ENCODE measurements at places on chromosomes 4 and X. TPM values are rescaled to one million over a fixed set of nuclear protein-coding genes. Genes with fewer than 3 reads are reported as not detected.
A peak's percentile ranks its signal among the peaks of the same experiment; 100 is the strongest.

BGN gene
- not detected for total RNA-seq

GRCh38 chr4:70739496-70740337 lies 18.0 kb downstream of the RUFY3 start:
- H3K4me1 ChIP-seq = peaks cover 27% of the 10 kb centered on the region
- H3K27ac ChIP-seq = no peak overlapping the region
- DNase-seq = no peak
- H3K4me3 ChIP-seq = no peak overlapping the region

FOXO4 gene
- total RNA-seq = 10.1 TPM

- no peak for DNase-seq
- H3K4me3 ChIP-seq = no peak overlapping the region
- H3K27me3 ChIP-seq = no peaks in the 10 kb centered on the region
- peaks cover 31% of the 10 kb centered on the region for H3K4me1 ChIP-seq
These were observed 173.7 kb downstream of the PTTG2 start for GRCh38 chr4:38133711-38134480.

GRCh38 chrX:131828482-131828881 lies 194.6 kb upstream of the STK26 start:
- DNase-seq = no peak
- no peak overlapping the region for H3K4me3 ChIP-seq
- H3K27ac ChIP-seq = no peak overlapping the region
- no peaks in the 10 kb centered on the region for H3K27me3 ChIP-seq
- peaks cover 35% of the 10 kb centered on the region for H3K4me1 ChIP-seq
- no peaks in the 10 kb centered on the region for H3K36me3 ChIP-seq

NAA10 gene
- 109 TPM for total RNA-seq

GRCh38 chr4:158777423-158778155 lies 8.8 kb downstream of the FNIP2 start:
- H3K4me3 ChIP-seq = no peak overlapping the region
- H3K27me3 ChIP-seq = peaks cover 47% of the 10 kb centered on the region
- no peak overlapping the region for H3K27ac ChIP-seq
- H3K4me1 ChIP-seq = peaks cover 7% of the 10 kb centered on the region
- DNase-seq = no peak

GRCh38 chr4:185803022-185803421 lies 9.0 kb downstream of the SORBS2 start:
- peaks cover 2% of the 10 kb centered on the region for H3K27me3 ChIP-seq
- no peak overlapping the region for H3K4me3 ChIP-seq
- no peak for DNase-seq
- no peaks in the 10 kb centered on the region for H3K4me1 ChIP-seq
- no peak overlapping the region for H3K27ac ChIP-seq

GRCh38 chrX:53082773-53083616 lies 828 bp downstream of the TSPYL2 start:
- peaks cover 33% of the 10 kb centered on the region for H3K4me1 ChIP-seq
- peak overlapping the region; percentile 91 for H3K4me3 ChIP-seq
- DNase-seq = no peak
- H3K36me3 ChIP-seq = peaks cover 33% of the 10 kb centered on the region
- H3K27ac ChIP-seq = peak overlapping the region; percentile 98

GRCh38 chr4:160814726-160815125 lies 1349.1 kb downstream of the FSTL5 start:
- H3K27ac ChIP-seq = no peak overlapping the region
- no peak overlapping the region for H3K4me3 ChIP-seq
- H3K27me3 ChIP-seq = no peaks in the 10 kb centered on the region
- no peak for DNase-seq
- no peaks in the 10 kb centered on the region for H3K4me1 ChIP-seq
- H3K36me3 ChIP-seq = no peaks in the 10 kb centered on the region

UCP1 gene
- not detected for total RNA-seq

DNA sequence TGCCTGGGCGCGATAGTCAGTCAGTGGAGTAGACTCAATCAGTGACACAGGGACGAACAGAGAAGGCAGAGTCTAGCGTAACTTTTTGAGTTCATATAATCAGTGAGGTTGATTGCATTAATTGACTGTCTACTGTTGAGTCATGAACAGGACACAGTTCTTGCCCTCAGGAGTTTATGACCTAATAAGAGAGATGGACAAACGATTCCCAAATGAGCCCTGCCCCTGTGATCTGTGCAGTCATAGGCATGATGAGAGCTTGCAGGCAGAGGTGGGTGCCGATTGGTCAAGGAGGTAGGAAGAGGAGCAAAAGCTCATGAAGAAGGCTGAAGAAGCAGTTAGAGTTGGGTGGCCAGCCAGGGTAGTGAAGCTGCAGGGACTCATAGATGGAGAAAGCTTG lies 57.1 kb downstream of the ADD1 start:
- no peaks in the 10 kb centered on the region for H3K4me1 ChIP-seq
- DNase-seq = no peak
- peak overlapping the region; percentile 5 for H3K27ac ChIP-seq
- H3K27me3 ChIP-seq = no peaks in the 10 kb centered on the region
- H3K4me3 ChIP-seq = no peak overlapping the region
- H3K36me3 ChIP-seq = peaks cover 88% of the 10 kb centered on the region

GRCh38 chrX:24055043-24055356 lies 244 bp downstream of the EIF2S3 start:
- peak overlapping the region; percentile 99 for H3K27ac ChIP-seq
- DNase-seq = no peak
- no peak overlapping the region for H3K4me3 ChIP-seq
- no peaks in the 10 kb centered on the region for H3K27me3 ChIP-seq
- peaks cover 17% of the 10 kb centered on the region for H3K36me3 ChIP-seq

DNA sequence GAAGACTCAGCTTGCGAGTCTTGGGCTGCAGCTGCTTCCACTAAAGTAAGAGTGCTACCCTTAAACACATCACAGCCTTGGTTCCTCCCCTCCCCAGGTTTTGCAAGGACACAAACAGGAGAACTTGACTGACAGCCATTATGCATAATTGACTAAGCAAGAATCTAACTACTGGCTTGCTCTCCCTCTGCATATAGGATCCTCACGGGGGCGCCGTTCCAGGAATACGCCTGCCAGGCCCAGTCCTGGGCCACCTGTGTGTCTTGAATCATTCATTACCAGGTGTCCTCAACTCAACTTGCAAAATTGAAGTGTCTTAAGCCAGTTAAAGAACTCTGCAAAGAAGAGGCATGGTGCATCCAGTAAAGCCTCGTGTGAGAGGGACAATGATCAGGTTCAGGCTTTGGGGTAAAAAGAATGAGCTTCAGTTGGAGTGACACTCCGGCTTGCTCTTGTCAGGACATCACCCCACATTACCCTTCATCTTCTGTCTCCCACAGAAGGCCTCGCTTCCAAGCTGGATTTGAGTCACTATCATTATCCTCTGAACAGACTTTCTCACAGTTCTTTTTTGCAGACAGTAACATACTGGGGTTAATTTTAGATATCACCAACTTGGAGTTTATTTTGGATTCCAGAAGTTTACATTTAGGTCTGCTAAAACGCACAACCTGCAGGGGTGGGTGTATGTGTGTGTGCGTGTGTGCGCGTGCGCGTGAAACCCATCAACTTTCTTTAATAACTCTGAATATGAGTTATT lies 273.5 kb upstream of the HS3ST1 start:
- no peak overlapping the region for H3K27ac ChIP-seq
- DNase-seq = no peak
- H3K4me3 ChIP-seq = no peak overlapping the region
- H3K27me3 ChIP-seq = no peaks in the 10 kb centered on the region
- H3K4me1 ChIP-seq = no peaks in the 10 kb centered on the region
- no peaks in the 10 kb centered on the region for H3K36me3 ChIP-seq

- peak overlapping the region; percentile 83 for H3K4me3 ChIP-seq
- DNase-seq = no peak
- no peak overlapping the region for H3K27ac ChIP-seq
- H3K27me3 ChIP-seq = no peaks in the 10 kb centered on the region
These were observed 12.9 kb downstream of the DIPK2B start for GRCh38 chrX:45187731-45188130.

ERVMER34-1 gene
- total RNA-seq = not detected

Data from activated B cell treated with CpG ODN at 0.5 μM for 24 hours (primary cell).